ENCODE measurements at places on chromosomes 1 and 21.

- no peak for DNase-seq
These were observed 79.4 kb upstream of the USH2A start for GRCh38 chr1:216502528-216503162.

DNA sequence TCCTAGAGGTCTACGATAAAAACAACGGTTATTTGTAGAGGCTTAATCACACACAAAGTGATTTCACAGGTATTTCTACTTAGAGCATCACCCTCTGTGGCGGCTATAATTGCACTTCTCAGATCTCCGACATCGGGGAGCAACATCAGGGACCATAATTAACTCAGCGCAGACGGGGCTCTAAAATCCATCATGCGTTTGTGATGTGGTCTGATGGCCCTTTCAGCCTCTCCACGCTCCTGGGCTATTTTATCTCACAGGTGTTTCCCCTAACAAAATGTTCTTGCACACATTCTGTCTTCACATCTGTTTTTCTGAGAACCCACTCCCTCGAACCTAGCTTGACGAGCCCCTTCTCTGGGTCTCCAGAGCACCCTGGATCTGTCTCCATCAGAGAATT is 146.3 kb upstream of the DUSP10 start:
- DNase-seq, result no peak

- DNase-seq, result no peak
These were observed 41.3 kb upstream of the VAMP3 start for GRCh38 chr1:7729761-7730160.

GRCh38 chr1:110225212-110225611 is 15.1 kb downstream of the KCNC4 start:
- DNase-seq, result no peak

GRCh38 chr21:42279341-42279871 is 35.8 kb downstream of the TFF3 start:
- DNase-seq, result no peak

GRCh38 chr1:221782477-221782876 is 40.6 kb upstream of the DUSP10 start:
- DNase-seq, result no peak

- no peak for DNase-seq
These were observed 20.3 kb upstream of the C2CD2 start for GRCh38 chr21:41973861-41974751.

- DNase-seq, result no peak
These were observed 62.6 kb downstream of the ABL2 start for GRCh38 chr1:179166663-179167417.

DNA sequence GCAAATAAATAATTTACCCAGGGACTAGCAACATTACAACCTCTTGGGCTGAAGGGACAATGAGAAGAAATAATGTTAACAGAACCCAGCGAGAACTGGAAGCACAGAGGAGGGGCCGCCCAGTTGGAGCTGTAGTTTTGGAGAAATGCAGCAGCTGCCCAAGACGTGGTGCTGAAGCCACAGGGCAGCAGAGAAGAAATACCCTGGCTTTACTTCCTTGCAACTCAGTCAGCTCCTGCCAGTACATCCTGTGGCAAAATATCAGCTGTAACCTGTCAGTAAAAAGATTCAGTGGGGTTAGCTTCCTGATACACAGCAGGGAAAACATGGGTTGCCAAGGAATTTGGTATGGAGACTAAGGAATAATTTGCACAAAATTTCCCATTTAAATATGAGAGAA is 283.6 kb upstream of the USP25 start:
- no peak for DNase-seq
